Activated CD4-positive, alpha-beta T cell treated with anti-CD3 and anti-CD28 coated beads for 4 hours (primary cell): ENCODE measurements at places on chromosomes 5 and 9.

GRCh38 chr5:6080930-6081726 lies 297.2 kb downstream of the MED10 start:
- no peak for DNase-seq

DNA sequence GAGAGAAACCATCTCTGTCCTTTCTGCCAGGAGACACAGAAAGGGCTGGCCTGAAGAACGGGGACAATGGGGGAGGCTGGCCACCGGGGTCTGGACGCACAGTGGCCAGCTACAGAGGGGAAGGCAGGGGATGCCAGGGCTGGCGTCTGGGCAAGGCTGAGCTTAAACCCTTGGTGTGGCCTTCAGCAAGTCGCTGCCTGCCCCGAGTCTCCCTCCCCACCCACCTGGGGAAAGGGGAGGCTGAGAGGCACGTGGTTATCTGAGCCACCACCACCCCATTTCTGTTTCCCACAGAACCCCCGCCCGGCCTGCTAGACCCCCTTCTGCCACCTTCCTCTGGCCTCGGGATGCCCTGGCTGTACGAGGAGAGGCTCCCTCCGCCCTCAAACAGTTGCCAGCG lies 115.3 kb downstream of the VAV2 start:
- DNase-seq = no peak

DNA sequence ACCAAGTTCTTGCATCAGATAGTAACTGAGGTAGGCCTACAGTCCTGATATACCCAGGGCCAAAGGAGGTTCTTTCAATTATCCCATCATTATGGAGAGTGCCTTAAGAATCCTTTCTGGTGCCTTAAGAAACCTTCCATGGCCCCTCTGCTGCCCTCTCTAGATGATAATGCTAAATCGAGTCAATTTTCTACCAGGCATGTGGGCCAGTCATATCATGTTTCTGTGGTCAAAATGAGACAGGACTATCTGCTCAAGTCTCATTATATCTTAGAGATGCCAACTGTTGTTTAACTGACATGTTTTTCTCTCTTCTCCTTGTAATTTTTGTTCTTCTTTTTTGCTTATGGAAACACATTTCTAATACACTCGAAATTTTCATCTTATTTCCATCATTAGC lies 127.6 kb downstream of the EDIL3 start:
- DNase-seq = no peak

- no peak for DNase-seq
These were observed 111.7 kb upstream of the PUM3 start for GRCh38 chr9:2955575-2955974.

DNA sequence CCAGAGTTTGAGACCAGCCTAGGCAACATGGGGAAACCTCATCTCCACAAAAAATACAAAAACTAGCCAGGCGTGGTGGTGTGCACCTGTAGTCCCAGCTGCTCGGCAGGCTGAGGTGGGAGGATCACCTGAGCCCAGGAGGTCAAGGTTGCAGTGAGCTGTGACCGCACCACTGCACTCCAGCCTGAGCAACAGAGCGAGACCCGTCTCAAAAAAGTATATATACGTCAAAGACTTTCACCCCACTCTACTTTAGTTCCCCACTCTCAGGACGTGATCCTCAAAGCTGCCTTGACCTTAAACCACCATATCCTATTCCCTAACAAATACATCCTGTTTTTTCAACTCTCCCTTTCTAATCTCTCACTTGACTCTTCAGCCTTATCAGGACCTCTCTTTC lies 41.0 kb downstream of the PCDHGC5 start:
- no peak for DNase-seq

DNA sequence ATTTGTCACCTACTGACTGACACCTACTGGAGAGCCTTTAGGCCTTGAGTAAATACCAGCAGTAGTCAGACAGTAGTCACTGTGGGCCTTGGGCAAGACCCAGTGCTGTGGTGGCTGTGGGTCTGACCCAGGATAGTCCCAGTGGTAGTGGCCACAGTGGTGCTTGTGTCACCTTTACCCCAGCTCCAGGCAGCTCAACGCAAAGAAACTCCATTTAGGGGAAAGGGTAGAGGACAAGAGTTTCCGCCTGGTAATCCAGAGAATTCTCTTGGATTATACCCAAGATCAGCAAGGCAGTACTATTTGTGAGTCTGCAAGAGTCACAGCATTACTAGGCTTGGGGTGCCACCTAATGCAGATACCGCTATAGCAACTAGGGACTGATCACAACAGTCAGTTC lies 28.9 kb downstream of the CERT1 start:
- DNase-seq = no peak

- no peak for DNase-seq
These were observed 126.5 kb upstream of the PALM2AKAP2 start for GRCh38 chr9:109653470-109653869.

GRCh38 chr5:124439609-124440008 lies 306.8 kb downstream of the ZNF608 start:
- no peak for DNase-seq

- no peak for DNase-seq
These were observed 164.0 kb downstream of the TTC39B start for GRCh38 chr9:15142878-15143534.

- no peak for DNase-seq
These were observed 205.7 kb upstream of the SGCD start for GRCh38 chr5:156121234-156121633.

- DNase-seq = no peak
These were observed 481.1 kb upstream of the ZNF608 start for GRCh38 chr5:125227333-125228095.

DNA sequence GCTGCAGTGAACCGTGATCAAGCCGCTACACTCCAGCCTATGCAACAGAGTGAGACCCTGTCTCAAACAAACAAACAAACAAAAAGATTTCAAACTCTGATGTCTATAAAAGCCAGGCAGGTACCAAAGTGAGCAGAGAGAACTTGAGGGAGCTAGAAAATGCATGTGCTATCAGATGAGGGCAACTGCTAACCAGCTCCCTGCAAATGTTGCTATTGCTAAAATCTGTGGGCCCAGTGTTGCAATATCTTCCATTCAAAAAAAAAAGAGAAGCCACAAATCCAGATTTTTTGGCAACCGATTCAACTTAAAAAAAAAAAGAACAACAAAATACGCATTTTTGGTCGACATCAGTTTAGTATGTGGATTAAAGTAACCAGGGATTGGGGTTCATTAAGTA lies 5.5 kb downstream of the UBE2D2 start:
- DNase-seq = no peak

DNA sequence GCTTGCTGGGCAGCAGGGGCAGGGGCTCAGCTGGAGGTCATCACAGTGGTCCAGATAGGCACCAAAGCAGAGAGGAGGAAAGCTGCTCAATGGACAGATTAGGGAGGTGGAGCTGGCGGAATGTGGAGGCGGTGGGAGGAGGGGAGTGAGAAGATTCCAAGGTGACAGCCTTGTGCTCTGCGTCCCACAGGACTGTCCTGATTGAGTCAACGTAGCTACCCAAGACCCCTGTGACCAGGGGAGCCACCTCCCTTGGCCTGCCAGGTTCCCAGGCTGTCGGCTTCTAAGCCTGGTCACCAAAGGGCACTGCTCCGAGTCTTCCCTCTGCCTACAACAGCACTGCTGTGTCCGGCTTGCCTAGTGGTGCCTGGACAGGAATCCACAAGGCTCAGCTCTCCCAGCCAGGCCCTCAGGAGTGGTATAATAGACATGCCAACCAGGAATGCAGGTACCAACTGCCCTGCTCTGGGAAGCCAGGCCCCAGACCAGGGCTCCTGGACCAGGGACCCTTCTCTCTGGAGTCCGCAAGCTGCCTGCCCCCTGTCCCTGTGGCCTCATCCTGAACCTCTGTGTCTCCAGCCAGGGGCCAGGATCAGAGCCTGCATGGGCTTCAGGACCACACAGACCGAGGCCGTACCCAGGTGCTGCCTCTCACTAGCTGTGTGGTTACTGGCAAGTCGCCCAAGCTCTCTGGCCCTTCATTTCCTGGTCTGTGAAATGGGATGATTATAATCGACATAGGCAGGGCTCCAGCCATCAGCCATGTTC lies 67.9 kb downstream of the STK10 start:
- DNase-seq = no peak

- DNase-seq = no peak
These were observed 114.6 kb upstream of the CD180 start for GRCh38 chr5:67311208-67311607.
